ENCODE measurements at places on chromosomes 11 and 22.

- no peak for DNase-seq
These were observed 229.0 kb upstream of the ZC3H12C start for GRCh38 chr11:109864151-109864661.

GRCh38 chr11:108768370-108768769 lies 103.5 kb downstream of the DDX10 start:
- no peak for DNase-seq

DNA sequence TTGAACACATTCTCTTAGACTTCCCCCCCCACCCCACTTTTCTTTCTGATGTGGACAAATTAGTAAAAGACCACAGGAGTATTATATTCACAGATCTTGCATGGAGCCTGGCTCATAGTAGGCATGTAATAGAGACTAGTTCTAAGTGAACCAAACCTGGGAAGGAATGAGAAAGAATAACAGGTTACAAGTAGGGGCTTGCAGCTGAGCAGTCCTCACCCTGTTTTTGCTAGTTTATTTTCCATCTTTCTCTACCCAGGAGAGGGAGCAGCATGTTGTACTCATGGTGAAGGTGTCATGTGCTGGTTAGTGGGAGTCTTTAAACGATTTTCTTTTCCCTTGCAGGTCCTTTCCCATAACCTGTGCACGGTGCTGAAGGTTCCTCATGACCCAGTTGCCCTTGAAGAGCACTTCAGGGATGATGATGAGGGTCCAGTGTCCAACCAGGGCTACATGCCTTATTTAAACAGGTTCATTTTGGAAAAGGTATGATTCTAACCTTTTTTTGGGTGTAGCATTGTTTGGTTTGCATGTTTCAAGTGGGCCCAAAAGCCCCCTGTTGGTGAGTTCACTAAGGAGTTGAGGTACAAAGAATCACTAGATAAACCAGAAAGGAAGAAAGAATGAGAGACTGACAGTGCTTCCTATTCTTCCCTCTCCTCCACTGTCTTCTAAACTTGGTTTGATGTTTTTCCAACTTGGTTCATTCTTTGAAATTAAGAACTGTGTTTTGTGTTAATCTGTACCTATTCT lies 30.1 kb downstream of the SWAP70 start:
- no peak for DNase-seq

- DNase-seq = no peak
These were observed 452.3 kb downstream of the KCNA4 start for GRCh38 chr11:29564486-29564885.

- no peak for DNase-seq
These were observed 82.2 kb downstream of the PISD start for GRCh38 chr22:31579835-31580242.

DNA sequence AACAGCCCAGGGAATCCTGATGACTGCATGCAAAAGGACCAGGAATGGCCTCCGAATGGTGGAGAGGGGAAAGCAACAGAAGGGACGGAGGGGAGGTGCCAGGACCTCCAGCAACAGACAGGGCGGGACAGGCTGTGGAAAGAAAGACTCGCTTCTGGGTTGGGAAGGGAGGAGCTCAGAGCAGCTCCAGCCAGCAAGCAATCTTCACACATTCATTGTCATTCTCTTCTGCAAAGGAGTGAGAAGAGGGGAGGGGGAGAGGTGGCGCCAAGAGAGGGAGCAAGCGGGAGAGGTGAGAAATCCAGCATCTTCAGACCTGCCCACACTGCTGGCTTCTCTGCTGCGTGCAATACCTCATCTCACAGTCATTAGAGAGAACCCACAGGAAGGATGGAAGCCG lies 509.0 kb downstream of the BUD13 start:
- DNase-seq = no peak

- DNase-seq = no peak
These were observed 41.8 kb downstream of the MAP6 start for GRCh38 chr11:75626889-75627529.

DNA sequence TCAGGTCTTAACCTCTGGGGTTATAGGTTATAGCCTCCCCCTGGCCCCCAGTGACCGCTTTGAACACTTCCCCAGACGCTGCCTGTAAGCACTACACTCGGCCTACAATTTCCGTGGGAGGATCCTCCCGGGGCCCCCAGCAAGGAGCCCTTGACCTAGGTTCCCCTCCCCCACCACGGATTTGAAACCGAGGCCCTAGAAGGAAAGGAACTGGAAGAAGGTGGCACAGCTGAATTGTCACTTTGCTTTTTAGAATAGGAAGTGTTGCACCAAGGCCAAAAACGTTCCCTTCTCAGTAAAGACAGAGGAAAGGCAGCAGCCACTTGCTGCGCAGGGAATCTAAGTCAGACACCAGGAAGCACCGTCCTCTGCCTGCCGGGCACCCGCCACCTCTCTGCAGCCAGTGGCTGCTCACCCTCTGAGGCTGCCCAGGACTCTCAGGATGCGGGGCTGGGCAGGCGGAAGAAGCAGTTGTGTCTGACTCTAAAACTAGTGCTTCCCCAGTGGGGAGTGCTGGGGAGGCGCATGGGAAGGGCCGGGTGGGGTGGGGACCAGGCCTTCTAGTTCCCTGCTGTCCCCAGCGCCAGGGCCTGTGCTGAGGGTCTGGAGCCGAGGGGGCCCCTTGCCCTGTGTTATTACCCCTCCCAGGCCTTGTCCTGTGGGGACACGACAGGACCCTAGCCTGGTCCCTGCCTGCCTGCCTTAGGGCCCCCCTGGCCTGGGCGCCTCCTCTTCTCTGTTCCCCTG lies 7.9 kb upstream of the FLRT1 start:
- DNase-seq = no peak

GRCh38 chr11:103907548-103908455 lies 128.6 kb upstream of the DDI1 start:
- DNase-seq = no peak

GRCh38 chr11:69492201-69492991 lies 10.9 kb downstream of the LINC01488 start:
- DNase-seq = no peak

DNA sequence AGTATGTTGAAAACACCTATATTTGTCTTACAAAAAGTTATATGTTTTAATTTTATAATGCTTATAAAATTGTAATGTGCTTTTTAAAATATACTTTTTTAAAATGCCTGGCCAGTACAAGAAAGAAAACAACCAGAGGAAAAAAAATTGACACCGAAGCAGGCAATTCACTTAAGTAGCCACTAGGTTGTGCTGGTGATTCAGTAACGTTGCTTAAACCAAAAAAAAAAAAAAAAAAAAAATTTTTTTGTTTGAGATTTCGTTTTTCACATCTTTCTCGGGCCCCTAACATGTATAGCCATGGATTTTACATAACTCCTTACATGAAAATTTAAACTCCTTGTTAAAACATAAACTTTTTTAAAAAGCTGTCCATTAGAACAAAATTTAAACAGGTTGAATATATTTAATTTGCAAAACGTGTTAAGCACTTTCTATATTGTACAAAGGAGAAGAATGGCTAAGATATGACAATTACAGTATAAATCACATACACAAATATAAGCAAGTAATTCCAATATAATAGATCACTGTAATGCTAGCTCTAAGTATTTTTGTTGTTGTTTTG lies 9.2 kb downstream of the OR8B4 start:
- DNase-seq = peak; percentile 16

GRCh38 chr11:94217705-94218104 lies 86.7 kb upstream of the IZUMO1R start:
- DNase-seq = no peak

DNA sequence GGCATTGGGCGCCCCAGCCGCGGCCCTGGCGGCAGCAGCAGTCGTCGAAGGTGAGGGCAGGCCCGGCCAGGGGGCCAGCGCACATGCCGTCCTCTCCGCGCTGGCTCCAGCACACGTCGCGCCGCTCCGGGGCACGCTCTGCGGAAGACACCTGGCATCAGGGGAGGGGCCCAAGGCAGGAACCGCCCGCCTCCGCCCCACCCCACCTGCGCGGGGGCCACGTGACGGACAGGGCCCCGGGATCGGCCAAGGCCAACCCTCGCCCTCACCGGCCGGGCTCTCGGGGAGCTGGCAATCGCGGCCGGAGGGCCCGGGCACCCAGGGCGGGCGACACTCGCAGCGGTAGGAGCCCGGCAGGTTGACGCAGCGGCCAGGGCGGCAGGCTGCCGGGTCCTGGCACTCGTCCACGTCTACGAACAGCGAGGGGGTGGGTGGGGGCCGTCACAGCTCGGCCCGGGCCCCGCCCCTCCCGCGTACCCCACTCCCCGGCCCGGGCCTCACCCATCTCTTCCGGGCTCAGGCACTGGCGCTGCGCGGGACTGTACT lies 14.9 kb downstream of the SCYL1 start:
- no peak for DNase-seq

GRCh38 chr22:38353701-38354100 lies 36.5 kb upstream of the CSNK1E start:
- no peak for DNase-seq

DNA sequence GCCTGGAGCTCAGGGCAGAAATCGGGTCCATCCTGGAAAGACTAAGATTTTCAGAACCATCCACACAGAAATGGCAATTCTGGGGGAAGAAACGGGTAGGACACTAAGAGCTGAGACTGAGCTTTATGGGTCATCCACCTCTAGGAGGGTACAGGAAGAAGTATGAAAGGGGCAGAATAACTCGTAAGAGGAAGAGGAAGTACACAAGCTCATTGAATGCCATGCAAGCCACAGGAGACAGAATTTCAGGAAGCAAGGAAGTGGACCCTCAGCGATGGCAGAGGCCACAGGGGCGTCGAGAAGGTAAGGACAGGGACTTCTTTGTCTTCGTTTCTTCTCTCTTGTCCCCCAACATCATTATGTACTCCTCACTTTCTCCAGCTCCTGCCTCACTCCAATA lies 169.6 kb downstream of the MAML2 start:
- DNase-seq = no peak

- DNase-seq = no peak
These were observed 6.6 kb upstream of the ZFTA start for GRCh38 chr11:63775191-63775590.

- DNase-seq = no peak
These were observed 29.4 kb upstream of the CTTN start for GRCh38 chr11:70368961-70369360.

GRCh38 chr11:96267496-96268032 lies 75.4 kb downstream of the MAML2 start:
- DNase-seq = no peak

DNA sequence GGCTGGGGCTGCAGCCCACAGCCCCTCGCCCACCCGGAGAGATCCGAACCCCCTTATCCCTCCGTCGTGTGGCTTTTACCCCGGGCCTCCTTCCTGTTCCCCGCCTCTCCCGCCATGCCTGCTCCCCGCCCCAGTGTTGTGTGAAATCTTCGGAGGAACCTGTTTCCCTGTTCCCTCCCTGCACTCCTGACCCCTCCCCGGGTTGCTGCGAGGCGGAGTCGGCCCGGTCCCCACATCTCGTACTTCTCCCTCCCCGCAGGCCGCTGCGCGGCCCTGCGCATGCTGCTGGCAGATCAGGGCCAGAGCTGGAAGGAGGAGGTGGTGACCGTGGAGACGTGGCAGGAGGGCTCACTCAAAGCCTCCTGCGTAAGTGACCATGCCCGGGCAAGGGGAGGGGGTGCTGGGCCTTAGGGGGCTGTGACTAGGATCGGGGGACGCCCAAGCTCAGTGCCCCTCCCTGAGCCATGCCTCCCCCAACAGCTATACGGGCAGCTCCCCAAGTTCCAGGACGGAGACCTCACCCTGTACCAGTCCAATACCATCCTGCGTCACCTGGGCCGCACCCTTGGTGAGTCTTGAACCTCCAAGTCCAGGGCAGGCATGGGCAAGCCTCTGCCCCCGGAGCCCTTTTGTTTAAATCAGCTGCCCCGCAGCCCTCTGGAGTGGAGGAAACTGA lies 731 bp downstream of the GSTP1 start:
- DNase-seq = peak; percentile 26

GRCh38 chr11:130269326-130269943 lies 45.3 kb downstream of the ZBTB44 start:
- DNase-seq = no peak

- DNase-seq = peak; percentile 23
These were observed 3.8 kb upstream of the ADORA2A start for GRCh38 chr22:24423519-24424000.

DNA sequence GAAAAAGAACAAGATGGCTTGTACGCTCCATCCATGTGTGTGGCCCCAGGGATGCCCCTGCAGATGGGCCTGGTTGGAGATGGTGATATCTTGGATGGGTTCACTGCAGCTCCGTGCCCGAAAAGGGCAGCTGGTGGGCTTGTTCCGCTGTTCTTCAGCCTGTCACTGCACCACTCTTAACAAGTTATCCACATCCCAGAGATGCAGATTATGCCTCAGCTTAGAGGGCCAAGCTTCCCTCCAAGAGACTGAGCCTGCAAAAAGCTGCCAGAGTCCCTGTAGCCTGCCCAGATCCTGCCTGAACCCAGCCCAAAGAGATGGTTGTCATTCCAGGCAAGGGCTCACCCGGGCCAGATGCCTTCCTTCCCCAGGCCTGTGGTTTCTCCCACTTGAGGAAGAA lies 308.0 kb downstream of the OPCML start:
- DNase-seq = no peak

DNA sequence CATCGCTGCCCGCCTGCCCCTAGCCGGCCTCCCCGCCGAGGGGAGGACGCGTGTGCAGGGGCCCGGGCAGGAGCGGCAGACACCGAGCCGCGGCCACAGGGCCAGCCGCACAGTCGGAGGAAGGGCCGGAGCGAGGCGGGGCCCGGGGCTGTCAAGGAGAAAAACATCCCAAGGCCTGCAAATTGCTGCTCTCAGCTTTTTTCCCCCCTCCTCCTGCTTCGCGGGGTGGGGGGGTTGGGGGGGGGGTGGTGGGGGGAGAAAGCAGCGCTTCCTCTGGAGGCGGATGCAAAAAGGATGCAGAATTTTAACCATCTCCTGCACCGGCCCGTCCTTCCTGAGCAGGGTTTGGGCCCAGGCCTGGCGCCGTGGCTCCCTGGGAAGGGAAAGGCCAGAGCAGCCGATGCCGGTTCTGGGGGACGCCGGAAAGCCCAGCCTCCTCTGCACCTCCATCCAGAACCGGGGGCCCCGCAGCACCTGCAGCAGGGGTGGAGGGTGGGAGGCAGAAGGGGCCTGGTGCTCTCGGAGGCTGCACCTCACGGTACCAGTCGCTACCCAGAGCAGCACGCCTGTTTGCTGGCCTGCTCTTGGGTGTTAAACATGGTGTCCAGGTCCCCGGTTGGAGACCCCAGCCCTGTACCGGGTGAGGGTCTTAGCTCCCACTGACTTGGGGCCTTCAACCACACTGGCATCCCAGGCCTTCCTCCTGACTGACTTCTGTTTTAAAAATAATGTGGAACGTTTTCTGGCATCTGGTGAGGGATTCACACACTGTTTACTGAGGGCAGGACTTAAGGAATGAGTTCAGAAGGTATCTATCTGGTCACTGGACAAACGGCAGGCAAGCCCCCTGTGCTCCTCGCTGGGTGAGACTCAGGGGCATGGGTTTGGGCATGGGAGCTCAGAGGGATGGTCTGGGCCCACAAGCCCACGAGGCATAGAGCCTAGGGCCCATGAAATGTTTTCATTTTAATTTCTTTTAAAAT lies 77.4 kb upstream of the WNT7B start:
- peak; percentile 33 for DNase-seq
